Kasumi-1 (cell line): ENCODE measurements at places on chromosomes 12 and 14.

DNA sequence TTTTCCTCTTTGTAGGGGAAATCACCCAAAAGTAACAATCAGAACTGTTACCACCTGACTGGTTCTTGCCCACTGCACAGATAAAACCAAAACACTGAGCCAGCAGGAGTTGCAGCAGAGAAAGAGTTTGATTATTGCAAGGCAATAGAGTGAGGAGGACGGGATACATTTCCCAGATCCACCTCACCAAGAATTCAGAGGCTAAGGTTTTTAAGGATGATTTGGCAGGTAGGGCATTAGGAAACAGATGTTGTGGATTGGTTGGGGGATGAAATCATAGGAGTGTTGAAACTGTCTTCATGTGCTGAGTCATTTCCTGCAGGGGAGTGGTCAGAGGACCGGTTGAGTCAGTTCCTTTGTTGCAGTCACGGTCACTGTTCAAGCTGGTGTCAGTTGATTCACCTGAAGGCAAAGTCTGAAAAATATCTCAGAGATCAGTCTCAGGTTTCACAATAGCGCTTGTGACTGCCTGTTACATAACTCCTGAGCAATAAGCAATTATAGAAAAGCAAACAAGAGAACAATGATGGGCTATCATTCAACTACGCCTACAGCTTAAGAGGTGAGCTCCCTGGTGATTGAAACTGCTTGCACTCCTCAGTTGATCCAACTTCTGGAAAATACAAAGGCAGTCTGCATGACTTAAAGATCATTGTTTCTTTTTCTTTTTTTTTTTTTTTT lies 20.3 kb upstream of the AMN1 start:
- DNase-seq, result peak; percentile 93

DNA sequence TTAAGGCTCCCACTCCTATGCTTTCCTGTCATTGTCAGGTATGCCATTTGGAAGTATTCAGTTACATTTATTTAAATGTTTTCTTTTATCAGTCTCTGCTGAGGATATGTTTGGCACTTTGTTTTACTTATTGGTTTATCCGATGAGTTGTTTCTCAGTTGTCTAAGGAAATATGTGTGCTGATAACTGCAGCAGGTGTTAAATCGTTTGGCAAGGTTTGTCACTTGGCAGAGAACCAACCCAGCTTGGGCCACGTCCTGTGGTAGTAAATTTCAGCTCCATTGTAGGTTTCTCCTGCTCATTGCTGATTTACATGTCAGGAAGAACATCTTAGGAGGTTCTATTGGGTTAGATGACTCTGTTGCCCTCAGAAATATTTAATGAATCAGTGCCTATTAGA lies 22.0 kb upstream of the MGST1 start:
- no peak for DNase-seq

DNA sequence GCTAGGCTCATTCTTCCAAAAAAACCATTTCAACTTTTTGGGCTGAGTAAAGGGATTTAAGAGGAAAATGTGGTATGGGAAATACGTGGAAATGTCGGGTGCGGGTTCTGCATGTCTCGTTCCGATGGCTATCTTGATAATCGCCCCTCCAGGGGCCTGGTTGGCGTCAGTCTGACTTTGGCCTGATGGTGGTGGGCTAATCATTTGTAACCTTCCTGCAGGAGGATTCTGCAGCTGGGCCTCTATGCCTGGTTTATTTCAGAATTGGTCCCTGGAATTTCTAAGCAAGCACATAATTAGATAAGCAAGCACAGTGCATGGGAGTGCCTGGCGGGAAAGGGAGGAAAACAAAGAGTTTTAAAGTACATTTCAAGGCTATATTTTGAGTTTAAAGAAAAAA lies 14.8 kb upstream of the SLC4A8 start:
- no peak for DNase-seq

DNA sequence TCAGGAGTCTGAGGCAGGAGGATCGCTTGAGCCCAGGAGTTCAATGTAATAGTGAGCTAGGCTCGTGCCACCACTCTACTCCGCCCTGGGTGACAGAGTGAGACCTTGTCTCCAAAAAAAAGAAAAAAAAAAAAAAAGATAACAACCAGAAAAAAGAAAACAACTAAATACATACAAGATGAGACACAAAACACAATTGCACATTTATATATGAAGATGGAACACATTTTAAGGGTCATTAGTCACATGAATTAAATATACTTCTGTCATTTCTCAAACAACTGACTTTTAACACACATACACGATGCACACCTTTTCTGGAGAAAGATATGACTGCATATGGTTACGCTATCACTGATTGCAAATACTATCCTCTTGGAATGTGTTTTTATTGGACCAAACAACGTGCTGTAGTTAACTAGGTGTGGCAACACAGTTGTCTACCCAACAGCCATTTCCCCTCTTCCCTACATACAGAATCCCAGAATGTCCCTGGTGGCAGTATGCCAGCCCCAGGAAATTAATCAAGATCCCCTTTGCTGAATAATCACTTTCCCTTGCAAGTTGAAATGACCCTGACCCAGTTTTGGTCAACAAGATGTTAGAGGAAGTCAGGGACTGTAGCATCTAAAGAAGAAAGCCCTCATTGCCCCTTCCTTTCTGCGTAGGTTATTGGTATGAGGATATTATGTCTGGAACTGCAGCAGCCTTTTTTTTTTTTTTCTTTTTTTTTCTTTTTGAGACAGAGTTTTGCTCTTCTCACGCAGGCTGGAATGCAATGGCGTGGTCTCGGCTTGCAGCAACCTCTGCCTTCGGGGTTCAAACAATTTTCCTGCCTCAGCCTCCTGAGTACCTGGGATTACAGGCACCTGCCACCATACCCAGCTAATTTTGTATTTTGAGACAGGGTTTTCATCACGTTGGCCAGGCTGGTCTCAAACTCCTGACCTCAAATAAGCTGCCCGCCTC lies 5.6 kb upstream of the MYL6B start:
- no peak for DNase-seq

GRCh38 chr14:58584383-58584782 lies 53.4 kb upstream of the DACT1 start:
- DNase-seq, result no peak
